Neural crest cell (in vitro differentiated cells): ENCODE measurements at places on chromosomes 4 and X. TPM values are rescaled to one million over a fixed set of nuclear protein-coding genes. Genes with fewer than 3 reads are reported as not detected.

DNA sequence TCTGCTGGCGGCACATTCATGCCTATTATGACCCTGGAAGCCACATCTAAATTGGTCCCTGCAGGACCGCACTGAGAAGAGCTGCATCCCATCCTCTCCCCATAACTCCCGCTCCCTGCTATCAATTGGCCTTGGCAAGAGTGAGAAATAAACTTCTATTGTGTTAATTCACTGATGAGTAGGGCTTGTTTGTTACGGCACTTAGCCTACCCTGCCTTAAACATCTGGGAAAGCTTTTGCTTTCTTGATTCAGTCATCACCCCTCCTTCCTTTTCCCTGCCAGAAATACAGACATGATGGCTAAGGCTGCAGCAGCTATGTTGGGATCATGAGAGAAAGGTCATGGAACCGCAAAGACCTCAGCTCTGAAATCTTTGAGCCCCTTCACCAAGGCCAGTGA, 36.5 kb downstream of the SUPT20HL2 start:
- no peak for DNase-seq

AWAT2 gene
- total RNA-seq = not detected in 2 replicates

DNA sequence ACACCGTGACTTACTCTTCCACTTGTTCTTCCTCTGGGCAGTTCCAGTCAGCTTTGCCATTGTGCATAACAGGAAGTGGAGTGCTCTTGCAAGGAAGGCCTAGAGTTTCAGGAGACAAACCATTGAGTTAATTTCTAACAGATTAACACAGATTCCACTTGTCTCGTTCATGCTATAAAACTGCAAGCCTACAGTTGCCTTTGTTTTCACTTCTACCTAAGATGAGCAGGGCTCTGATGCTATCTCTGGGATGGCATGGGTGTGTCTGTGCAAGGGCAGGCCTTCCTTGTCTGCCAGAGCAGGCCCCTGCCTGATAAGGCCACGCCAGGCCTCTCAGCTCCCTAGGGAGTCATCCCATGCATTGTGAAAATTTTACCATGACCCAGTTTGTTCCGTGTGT, 67.7 kb upstream of the PGRMC2 start:
- DNase-seq = no peak

GRCh38 chrX:24515447-24515846, 50.4 kb downstream of the PDK3 start:
- no peak for DNase-seq

PNPLA4 gene
- 13.0 and 13.6 TPM in 2 replicates for total RNA-seq

- no peak for DNase-seq
These were observed 19.2 kb upstream of the PLCXD1 start for GRCh38 chrX:261919-262352.

CD38 gene
- 0.05 and 0.11 TPM in 2 replicates for total RNA-seq

GNRHR gene
- not detected in 2 replicates for total RNA-seq

DNA sequence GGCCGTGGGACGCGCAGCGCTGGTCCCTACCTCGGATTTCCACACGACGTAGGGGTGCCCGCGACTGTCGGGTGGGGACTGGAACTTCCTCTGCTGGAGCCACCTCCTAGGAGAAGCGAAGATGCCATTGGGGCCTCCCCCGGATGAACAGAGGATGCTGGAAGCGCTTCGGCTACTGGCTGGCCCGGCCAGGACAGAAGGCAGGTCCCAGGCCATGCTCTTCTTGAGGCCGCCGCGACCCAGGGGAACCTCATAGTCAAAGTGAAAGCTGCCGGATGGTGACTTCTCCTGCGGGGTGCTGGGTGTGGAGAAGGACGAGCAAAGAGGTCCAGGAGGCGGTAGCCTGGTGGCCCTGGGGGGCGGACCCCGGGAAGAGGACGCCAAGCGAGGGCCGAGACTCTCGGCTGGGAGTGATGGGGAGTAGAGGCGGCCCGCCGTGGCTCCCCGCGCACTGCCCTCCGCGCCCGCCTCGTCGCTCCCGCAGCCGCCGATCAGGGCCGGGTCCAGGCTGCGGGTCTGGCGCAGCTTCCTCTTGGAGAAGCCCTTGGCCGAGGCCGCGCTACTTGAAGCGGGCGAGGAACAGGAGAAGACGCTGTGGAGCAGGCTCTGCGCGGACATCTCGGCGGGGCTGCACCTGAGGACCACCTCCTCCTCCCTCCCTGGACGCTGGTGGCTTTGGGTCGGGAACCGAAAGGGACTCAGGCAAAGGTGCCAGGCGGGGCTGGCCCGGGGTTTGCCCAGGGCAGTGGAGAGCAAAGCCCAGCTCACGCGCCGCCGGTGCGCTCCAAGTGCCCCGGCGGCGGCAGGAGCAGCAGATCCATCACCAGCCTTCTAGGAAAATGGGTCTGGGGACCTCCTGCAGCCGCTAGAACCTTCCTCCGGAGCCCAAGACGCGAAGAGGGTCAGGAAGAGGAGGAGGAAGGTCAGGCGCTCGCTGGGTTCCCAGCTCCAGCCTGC, 1.2 kb downstream of the ARHGAP6 start:
- DNase-seq = peak; percentile 2

HS6ST2 gene
- total RNA-seq = 13.9 and 14.2 TPM in 2 replicates

LRRC66 gene
- 0.33 and 0.34 TPM in 2 replicates for total RNA-seq

GRCh38 chr4:2948895-2949781, 14.1 kb downstream of the NOP14 start:
- DNase-seq = no peak
